Uterus (tissue), 4 donors: ENCODE measurements at places on chromosomes 2 and 18. TPM values are rescaled to one million over a fixed set of nuclear protein-coding genes. Genes with fewer than 3 reads are reported as not detected.

DNA sequence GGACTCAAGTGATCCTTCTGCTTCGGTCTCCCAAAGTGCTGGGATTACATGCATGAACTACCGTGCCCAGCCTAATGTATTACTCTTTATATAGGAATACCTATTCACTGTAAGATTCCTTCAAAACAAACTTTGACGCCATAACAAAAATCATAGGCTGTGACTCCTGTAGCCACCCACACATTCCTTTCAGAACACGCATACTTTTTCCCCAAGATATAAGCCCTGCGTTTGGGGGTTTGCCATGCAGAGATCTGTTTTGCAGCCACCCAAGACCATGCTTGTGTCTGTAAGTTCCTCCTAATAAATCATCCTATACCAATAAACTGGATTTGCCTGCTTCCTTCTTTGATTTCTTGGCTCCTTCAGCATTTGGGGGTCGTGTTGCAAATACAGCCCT lies 46.0 kb upstream of the STON1 start:
- no peak overlapping the region for H3K4me3 ChIP-seq
- no peaks in the 10 kb centered on the region for H3K27me3 ChIP-seq
- peak; percentile 68 for DNase-seq
- H3K27ac ChIP-seq: peak overlapping the region; percentile 90

DNA sequence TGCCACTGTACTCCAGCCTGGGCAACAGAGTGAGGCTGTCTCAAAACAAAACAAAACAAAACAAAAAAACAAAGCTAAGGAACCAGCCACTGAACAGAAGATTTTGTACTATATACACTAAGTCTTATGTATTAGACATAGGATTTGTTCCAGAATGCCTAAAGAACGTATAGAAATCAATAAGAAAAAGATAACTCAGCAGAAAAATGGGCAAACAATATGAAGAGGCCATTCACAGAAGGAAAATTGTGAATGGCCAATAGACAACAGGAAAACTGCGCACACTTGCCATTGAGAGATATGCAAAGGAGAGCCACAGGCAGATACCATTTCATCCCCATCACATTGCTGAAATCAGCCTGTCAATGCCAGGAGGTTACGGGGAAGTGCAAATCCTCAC lies 14.9 kb upstream of the UBE2F start:
- H3K4me3 ChIP-seq: no peak overlapping the region
- no peaks in the 10 kb centered on the region for H3K4me1 ChIP-seq
- no peak overlapping the region for H3K27ac ChIP-seq
- DNase-seq: no peak

The ZNF804A gene
- total RNA-seq: 1.4 TPM

GRCh38 chr2:190840569-190841172 lies 40.0 kb upstream of the GLS start:
- no peaks in the 10 kb centered on the region for H3K36me3 ChIP-seq
- no peak for DNase-seq
- H3K4me3 ChIP-seq: no peak overlapping the region
- no peaks in the 10 kb centered on the region for H3K4me1 ChIP-seq
- no peaks in the 10 kb centered on the region for H3K27me3 ChIP-seq
- H3K27ac ChIP-seq: no peak overlapping the region

The SLC9A2 gene
- total RNA-seq: 0.29 TPM

DNA sequence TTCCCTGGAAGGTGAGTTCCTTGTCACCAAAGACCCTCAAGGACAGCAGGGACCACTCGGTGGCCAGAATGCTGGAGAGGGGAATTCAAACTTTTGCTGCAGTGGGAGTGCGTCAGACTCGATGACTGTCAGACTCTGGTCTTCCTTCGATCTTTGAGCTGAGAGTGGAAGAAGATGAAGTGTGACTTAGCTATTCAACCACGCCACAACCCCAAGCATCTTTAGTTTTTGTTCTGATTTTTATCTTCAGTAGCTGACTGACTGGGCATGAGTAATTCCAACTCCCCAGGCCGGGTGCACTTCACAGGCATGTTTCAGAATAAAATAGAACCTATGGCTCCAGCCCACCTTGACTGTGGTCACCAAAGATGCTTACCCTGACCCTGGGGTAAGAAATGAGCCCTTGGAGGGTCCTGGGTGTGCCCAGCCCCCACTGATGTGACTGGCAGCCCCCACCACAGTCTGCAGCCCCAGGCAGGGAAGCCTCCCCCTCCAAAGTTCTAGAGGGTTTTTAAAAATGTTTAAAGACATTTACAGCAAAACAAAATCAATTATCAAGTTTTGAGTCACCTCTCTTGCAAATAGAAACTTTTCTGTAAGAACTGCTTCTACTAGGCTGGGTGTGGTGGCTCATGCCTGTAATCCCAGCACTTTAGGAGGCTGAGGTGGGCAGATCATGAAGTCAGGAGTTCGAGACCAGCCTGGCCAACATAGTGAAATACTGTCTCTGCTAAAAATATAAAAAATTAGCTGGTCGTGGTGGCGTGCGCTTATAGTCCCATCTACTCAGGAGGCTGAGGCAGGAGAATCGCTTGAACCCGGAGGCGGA lies 24.9 kb upstream of the YWHAQ start:
- H3K27me3 ChIP-seq: no peaks in the 10 kb centered on the region
- no peak for DNase-seq
- no peaks in the 10 kb centered on the region for H3K4me1 ChIP-seq

The PROC gene
- total RNA-seq: not detected

The DSG1 gene
- 0.14 TPM for total RNA-seq

DNA sequence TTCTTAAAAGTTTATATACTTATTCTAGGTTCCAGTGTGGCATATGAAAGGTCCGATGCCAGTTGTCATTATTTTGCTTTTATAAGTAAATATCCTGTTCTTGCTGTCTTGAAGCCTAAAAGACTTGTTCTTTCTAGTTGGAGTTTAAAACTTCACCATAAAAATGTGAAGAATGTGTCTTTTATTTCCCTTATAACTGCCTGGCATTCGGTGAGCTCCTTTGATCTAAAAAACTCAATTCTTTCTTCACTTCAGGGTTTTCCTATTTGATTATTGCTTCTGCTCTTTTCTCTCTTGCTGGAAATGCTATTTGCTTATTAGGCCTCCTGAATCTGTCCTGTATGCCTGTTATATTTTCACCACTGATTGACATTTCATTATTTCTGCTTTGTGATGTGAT lies 51.6 kb downstream of the TSPYL6 start:
- H3K4me1 ChIP-seq: peaks cover 7% of the 10 kb centered on the region
- no peaks in the 10 kb centered on the region for H3K27me3 ChIP-seq
- no peak for DNase-seq
- no peaks in the 10 kb centered on the region for H3K36me3 ChIP-seq
- no peak overlapping the region for H3K27ac ChIP-seq

The TCF23 gene
- total RNA-seq: 32.5 TPM

DNA sequence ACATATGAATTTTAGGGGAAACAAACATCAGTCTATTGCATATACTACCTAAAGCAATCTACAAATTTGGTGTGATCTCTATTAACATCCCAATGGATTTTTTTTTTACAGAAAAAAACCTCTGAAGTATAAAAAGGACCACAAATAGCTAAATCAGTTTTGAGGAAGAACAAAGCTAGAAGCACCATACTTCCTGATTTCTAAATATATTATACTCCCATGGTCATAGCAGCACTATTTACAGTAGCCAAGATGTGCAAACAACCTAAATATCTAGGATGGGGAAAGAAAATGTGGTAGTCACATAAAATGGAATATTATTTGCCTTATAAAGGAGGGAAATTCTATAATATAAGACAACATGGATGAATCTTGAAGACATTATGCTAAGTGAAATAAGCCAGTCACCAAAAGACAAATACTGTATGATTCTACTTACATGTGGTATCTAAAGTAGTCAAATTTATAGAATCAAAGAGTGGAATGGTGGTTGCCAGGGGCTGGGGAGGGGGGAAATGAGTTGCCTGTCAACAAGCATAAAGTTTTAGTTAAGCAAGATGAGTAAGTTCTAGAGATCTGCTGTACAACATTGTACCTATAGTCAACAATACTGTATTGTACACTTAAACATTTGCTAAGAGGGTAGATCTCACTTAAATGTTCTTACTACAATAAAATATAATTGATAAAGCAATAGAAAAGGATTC lies 17.6 kb upstream of the CASP8 start:
- no peak for DNase-seq
- H3K27ac ChIP-seq: no peak overlapping the region
- H3K27me3 ChIP-seq: no peaks in the 10 kb centered on the region

- no peak for DNase-seq
- H3K27ac ChIP-seq: no peak overlapping the region
- no peak overlapping the region for H3K4me3 ChIP-seq
Measured at GRCh38 chr18:49167084-49167483, 216.3 kb upstream of the SMAD7 start.

GRCh38 chr2:211854832-211855231 lies 683.8 kb downstream of the ERBB4 start:
- no peak overlapping the region for H3K4me3 ChIP-seq
- H3K27ac ChIP-seq: no peak overlapping the region

GRCh38 chr2:72980535-72981217 lies 63.4 kb downstream of the EMX1 start:
- H3K27ac ChIP-seq: no peak overlapping the region
- no peaks in the 10 kb centered on the region for H3K4me1 ChIP-seq
- no peaks in the 10 kb centered on the region for H3K27me3 ChIP-seq

GRCh38 chr2:200640176-200640575 lies 54.4 kb downstream of the AOX1 start:
- H3K27me3 ChIP-seq: no peaks in the 10 kb centered on the region
- H3K36me3 ChIP-seq: no peaks in the 10 kb centered on the region
- no peaks in the 10 kb centered on the region for H3K4me1 ChIP-seq
- H3K27ac ChIP-seq: no peak overlapping the region
- DNase-seq: no peak

GRCh38 chr2:217004656-217005055 lies 144.8 kb upstream of the TNP1 start:
- H3K4me1 ChIP-seq: no peaks in the 10 kb centered on the region
- DNase-seq: no peak
- H3K27me3 ChIP-seq: no peaks in the 10 kb centered on the region
- no peak overlapping the region for H3K4me3 ChIP-seq
- H3K36me3 ChIP-seq: no peaks in the 10 kb centered on the region
- peak overlapping the region; percentile 53 for H3K27ac ChIP-seq

- no peak for DNase-seq
- no peaks in the 10 kb centered on the region for H3K36me3 ChIP-seq
- no peak overlapping the region for H3K27ac ChIP-seq
- no peaks in the 10 kb centered on the region for H3K27me3 ChIP-seq
- no peaks in the 10 kb centered on the region for H3K4me1 ChIP-seq
Measured at GRCh38 chr18:74944676-74945075, 264.3 kb downstream of the PTGR3 start.

GRCh38 chr2:207352978-207353671 lies 176.6 kb upstream of the CREB1 start:
- DNase-seq: no peak
- H3K4me1 ChIP-seq: no peaks in the 10 kb centered on the region
- no peak overlapping the region for H3K4me3 ChIP-seq

GRCh38 chr2:142926445-142926844 lies 49.0 kb downstream of the KYNU start:
- no peaks in the 10 kb centered on the region for H3K27me3 ChIP-seq
- no peak overlapping the region for H3K4me3 ChIP-seq
- no peak overlapping the region for H3K27ac ChIP-seq
- H3K4me1 ChIP-seq: no peaks in the 10 kb centered on the region
- no peaks in the 10 kb centered on the region for H3K36me3 ChIP-seq

DNA sequence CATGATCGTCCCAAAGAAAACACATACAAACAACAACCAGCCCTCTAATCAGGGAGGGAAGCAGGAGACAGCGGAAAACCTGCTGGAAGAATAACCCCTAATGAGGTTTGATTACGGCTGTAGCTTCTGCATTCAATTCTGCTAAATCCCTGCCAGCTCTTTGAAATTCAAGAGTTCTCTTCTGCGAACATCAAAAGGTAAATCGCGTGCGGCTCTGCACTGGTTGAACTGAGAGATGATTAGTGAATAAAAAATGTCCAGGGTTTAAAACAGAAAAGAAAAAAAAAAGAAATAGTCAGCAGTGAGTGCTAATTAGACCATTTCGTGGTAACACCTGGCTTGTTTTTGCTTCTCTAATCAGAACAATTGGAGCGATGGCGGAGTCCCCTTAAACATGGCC lies 153.0 kb upstream of the CAPN13 start:
- no peak overlapping the region for H3K27ac ChIP-seq
- no peaks in the 10 kb centered on the region for H3K27me3 ChIP-seq
- H3K36me3 ChIP-seq: no peaks in the 10 kb centered on the region
- DNase-seq: no peak
- H3K4me3 ChIP-seq: no peak overlapping the region
- no peaks in the 10 kb centered on the region for H3K4me1 ChIP-seq

The ZNF396 gene
- total RNA-seq: 0.26 TPM

DNA sequence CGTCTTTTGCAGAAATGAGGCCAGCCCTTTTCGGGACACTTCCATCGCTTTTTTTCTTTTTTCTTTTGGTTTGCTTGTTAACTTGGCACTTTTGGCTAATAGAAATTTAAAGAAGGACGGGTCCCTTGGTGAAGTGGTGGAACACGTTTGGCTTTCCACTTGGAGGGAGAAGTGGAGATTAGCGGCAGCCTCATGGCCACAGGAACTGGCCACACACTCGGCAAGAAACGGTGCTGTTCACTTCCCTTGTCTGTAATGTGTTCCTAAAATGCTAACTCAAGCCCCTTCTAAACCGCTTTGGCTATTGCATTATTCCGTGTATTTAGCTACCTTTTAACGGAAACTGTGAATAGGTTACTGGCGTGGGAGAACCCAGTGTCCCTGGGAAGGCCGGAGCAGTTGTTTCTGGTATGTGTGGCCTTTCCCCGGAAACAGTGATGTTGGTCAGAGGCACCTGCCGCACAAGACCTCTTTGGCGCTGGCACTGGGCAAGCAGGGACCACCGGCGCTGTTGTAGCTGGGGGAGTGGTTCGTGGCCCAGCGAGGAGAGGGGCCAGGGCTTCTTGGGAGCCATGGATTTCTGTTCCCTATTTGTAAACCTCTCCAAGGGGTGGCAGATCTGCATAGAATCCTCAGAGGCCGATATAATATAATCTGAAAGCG lies 981 bp downstream of the RAMP1 start:
- H3K36me3 ChIP-seq: no peaks in the 10 kb centered on the region
- H3K27ac ChIP-seq: peak overlapping the region; percentile 98
- H3K27me3 ChIP-seq: no peaks in the 10 kb centered on the region
- peaks cover 18% of the 10 kb centered on the region for H3K4me1 ChIP-seq
- peak; percentile 46 for DNase-seq

DNA sequence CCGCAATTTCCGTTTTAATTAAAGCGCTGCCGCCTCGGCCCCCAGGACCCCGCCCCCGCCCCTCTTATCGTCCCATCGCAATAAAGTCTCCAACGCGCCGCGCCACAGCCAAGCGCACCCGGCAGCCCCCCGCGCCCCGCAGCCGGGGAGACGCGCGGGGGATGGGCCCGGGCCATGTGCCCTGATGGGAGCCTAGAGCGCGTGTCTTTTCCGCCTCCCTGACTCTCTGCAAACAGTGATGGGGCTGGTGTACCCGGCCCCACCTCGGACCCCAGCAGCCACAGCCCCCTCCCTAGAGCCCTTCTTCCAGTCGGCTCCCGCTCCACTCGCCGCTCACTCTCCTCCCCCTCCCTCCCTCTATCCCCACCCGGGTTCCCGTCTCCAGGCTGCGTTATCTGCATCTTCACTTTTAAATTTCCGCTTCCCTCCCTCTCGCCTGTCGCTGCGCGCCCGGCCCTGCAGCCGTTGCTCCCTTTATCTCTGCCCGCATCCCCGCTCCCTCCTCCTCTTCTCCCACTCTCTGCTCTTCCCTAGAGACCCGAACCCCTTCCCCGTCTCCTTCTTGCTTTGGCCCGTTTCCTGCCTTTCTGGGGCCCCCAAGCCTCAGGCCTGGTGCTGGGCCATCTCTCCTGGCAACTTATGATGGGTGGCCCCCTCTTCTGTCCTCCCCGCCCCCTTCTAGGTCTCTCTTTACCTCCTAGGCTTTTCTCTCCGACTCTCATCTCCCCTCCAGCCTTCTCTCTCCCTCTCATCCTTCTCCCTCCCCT lies 524 bp upstream of the FEV start:
- DNase-seq: no peak
- H3K27me3 ChIP-seq: peaks cover 80% of the 10 kb centered on the region
- H3K4me1 ChIP-seq: no peaks in the 10 kb centered on the region
- H3K27ac ChIP-seq: no peak overlapping the region

The RBM44 gene
- total RNA-seq: 2.5 TPM
